ENCODE measurements at places on chromosomes 5 and 9.

- no peak for DNase-seq
- H3K4me1 ChIP-seq: no peaks in the 10 kb centered on the region
Observed at GRCh38 chr9:84271921-84272556, 68.5 kb downstream of the SLC28A3 start.

DNA sequence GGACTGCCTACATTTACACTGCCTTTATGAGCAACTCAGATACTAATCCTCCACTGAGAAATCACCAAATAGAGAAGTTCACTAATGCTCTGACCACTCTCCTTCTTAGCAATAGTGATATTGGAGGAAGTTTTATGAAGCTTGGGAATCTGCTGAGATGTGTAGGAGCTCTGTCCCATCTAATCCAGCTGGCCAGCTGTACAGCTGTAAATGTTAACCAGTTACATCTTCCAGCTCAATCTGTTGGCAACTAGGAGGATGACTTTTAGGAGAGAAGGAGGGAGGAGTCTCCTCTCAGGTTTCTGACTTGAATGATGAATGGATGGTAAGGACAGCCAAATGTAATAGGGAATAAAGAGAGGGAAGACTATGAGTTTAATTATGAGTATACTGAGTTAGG, 36.3 kb upstream of the LRRC19 start:
- no peaks in the 10 kb centered on the region for H3K27me3 ChIP-seq
- H3K4me1 ChIP-seq: no peaks in the 10 kb centered on the region
- no peak for DNase-seq
- no peak overlapping the region for H3K4me3 ChIP-seq
- no peaks in the 10 kb centered on the region for H3K36me3 ChIP-seq

DNA sequence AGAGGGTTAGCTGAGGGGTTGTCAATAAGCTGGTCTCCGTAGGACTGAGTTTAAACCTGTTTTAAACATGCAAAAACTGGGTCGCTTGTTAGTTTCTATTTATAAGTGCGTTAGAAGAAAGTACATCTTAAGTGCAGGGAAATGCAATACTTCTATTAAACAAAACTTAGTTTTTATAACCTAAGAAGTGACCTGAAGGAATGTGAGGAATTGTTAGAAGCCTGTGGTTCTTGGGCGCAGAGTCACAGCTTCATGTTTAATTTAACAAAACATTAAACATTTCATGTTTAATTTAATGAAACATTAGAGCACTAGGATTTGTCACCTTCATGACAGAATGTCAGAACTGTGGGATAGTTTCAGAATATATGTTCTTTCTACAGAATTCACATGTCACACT, 469.2 kb upstream of the WWC1 start:
- H3K27me3 ChIP-seq: no peaks in the 10 kb centered on the region
- no peak for DNase-seq
- H3K27ac ChIP-seq: no peak overlapping the region

DNA sequence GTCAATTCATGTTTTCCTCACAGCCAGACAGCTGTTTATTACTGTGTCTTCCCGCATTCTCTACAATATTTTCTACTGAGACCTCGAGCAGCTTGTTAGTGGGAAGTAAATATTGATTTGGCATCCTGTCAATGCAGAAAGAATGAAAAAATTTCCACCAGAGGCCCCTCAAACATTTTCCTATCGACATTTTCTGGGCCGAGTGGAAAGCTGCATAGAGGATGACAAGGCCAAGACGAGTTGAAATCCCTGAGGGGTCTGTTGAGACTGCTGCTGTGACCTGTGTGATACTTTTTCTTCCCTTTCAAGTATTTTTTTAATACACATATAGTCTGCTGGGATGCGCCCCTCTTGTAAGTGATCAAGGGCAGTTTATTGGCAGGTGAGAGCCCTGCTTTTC, 91.4 kb upstream of the SH3GL2 start:
- no peak for DNase-seq
- no peaks in the 10 kb centered on the region for H3K27me3 ChIP-seq
- H3K4me3 ChIP-seq: no peak overlapping the region
- no peak overlapping the region for H3K27ac ChIP-seq

DNA sequence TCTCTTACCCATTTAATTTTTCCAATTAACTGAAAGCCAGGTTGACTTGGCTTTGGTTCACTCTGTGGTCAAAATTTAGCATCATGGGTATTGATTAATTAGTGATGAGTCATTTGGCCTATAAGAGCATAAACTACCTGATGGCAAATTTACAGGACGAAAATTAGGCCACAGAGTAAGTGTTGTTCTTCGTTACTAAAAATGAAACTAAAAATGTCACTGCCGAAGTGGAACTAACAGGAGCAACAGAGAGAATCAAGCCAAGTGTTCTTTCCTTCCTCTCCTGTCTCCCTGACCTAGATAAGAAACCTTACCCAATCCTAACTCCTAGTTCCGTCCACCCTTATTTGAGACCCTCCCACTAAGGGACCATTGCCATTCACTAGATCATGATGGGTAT, 176.9 kb downstream of the RAB3C start:
- H3K27me3 ChIP-seq: no peaks in the 10 kb centered on the region
- H3K36me3 ChIP-seq: no peaks in the 10 kb centered on the region
- H3K4me1 ChIP-seq: no peaks in the 10 kb centered on the region
- DNase-seq: no peak
- H3K4me3 ChIP-seq: no peak overlapping the region

DNA sequence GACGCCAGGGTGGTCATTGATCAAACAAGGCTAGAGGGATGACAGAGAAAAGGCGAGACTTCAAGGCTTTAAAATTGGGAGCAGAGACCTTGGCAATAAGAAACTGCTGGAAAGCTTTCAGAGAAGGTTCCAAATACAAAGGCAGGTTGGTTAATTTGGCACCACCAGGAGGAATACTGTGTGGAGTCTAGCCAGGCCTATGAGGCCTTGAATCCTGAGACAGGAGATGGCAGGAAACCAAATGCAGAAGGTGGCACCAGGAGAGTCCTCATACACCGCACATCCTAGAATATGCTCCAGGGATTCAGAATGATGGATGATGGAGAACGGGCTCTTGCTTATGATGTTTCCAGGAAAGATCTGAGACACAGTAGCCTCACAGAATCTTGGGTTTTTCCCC, 90.0 kb downstream of the MCTP1 start:
- H3K4me3 ChIP-seq: no peak overlapping the region
- H3K27ac ChIP-seq: no peak overlapping the region
- H3K4me1 ChIP-seq: no peaks in the 10 kb centered on the region
- DNase-seq: no peak

DNA sequence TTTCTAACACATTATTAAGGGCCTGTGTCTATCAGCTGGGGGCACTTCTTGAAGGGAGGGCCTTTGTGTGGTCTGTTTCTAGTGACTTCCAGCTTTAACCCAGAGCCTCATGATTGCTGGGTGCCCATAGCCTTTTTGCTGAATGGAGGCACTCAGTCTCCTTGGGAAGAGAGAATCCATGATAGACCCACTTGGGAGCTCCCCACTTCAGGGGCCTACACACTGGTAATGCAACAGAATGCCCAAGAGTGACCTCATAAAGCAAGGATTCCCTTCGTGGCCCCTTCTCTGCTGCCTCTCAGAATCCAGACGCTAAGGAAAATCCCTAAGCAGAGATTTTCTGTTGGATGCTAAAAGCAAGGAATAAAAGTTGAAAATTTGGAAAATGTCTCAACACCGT, at the start of gene CATSPER3:
Gene CATSPER3 (plus strand): TSS at position 301 of the 400 bp plus-strand sequence. CDS start 85 bp downstream, at position 386.
- H3K36me3 ChIP-seq: no peaks in the 10 kb centered on the region
- no peak within 1 kb of the TSS for H3K4me3 ChIP-seq
- no peaks in the 10 kb centered on the region for H3K27me3 ChIP-seq
- H3K27ac ChIP-seq: no peak within 1 kb of the TSS

DNA sequence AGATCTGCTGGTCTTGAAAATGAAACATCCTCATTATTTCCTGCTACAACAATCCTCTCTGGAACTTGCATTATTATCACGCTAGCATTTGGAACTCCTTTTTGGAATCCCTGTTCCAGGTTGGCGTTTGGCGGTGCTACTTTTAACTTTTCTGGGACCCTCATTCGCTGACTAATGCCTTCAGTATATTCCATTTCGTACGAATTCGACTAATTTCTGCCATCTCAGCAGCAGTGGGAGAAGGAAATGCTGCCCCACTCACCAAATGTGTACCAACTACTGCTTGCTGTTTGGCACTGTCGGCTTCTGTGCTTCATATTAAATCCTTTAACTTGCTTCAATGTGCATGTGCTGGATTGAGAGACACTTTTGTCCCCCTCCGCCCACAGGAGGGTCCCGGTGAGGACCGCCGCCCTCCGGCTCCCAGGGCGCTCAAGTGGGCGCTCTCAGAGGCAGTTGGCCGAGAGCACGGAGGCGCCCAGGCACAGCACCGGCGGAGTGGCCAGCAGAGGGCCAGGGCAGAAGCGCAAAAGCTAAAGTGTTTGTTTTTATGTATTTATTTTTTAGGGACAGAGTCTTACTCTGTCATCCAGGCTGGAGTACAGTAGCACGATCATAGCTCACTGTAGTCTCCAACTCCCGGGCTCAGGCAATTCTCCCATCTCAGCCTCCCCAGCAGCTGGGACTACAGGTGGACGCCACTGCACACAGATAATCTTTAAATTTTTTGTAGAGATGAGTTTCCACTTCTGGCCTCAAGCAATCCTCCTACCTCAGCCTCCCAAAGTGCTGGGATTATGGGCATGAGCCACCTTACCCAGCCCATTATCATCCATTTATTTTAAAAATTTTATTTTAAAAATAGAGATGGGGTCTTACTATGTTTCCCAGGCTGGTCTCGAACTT, 11.9 kb downstream of the PDE6A start:
- H3K4me3 ChIP-seq: no peak overlapping the region
- H3K4me1 ChIP-seq: no peaks in the 10 kb centered on the region
- no peak overlapping the region for H3K27ac ChIP-seq

GRCh38 chr9:84838879-84839278, 169.3 kb downstream of the NTRK2 start:
- peaks cover 2% of the 10 kb centered on the region for H3K4me1 ChIP-seq
- H3K27me3 ChIP-seq: no peaks in the 10 kb centered on the region
- no peak overlapping the region for H3K4me3 ChIP-seq
- H3K27ac ChIP-seq: no peak overlapping the region

Measured in trophoblast cell (in vitro differentiated cells and primary cell).